HS-5 (cell line): ENCODE measurements at places on chromosomes 11 and 22.

GRCh38 chr11:68470304-68470811 is 9.8 kb downstream of the PPP6R3 start:
- DNase-seq = no peak

DNA sequence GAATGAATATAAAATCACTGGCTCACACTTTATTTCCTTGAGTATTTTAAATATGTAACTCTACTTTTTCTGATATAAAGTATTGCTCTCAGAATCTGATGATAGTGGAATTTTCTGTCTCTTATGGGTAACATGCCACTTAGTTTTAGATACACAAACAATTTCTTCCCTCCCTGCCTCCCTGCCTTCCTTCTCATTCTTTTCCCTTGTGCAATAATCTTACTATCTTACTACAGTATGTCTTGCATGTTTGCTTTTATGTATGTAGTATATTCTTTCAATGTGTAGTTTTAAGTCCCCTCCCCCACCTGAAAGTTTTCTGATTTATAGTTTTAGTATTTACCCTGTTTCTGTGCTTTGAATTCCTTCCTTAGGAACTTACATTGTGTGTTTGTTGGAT is 48.4 kb downstream of the INSC start:
- no peak for DNase-seq

DNA sequence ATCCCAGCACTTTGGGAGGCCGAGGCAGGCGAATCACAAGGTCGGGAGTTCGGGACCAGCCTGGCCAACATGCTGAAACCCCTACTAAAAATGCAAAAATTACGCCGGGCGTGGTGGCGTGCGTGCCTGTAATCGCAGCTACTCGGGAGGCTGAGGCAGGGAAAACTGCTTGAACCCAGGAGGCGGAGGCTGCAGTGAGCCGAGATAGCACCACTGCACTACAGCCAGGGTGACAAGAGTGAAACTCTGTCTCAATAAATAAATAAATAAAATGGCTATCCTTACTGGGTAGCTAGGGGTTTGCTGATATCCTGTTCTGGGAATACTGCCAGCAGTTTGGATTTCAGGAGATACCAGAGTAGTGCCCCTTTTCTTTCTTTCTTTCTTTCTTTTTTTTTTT is 2.4 kb upstream of the RBM14 start:
- DNase-seq = no peak

DNA sequence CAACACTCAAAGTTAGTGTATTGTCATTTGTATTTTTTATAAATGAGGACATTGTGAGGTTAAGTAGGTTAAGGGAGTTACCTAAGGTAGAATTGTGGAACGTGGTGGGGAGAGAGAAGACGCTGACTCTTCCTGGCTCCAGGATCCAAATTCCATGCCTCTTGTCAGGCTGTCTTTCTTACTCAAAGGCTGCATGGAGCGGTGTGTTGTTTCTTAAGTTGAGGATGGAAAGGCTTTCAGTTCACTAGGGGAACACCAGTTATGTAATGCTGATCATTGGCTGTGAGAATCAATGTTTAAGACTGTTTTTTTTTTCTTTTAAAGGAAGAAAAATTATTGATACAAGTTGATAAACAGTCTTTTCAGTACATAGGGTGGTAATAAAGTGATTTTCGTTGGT is 2.9 kb downstream of the UBE2L3 start:
- no peak for DNase-seq

DNA sequence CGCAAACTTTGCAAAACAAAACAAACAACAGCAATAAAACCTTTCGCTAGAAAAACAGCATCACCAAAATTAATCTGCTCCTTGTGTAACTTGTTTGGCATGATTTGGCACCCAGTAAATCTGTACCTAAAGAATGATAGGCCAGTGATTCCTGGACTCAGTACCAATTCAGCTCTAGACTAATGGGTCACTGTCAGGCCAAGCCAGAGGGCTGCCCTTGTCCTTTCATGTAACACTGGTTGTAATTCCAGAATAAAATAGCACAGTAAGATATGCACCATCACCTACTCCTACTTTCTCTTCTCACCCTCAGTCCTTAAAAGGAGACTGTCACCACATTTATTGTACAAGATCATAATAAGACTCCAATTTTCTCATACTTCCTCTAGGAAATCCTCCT is 341.6 kb upstream of the PITPNB start:
- no peak for DNase-seq

DNA sequence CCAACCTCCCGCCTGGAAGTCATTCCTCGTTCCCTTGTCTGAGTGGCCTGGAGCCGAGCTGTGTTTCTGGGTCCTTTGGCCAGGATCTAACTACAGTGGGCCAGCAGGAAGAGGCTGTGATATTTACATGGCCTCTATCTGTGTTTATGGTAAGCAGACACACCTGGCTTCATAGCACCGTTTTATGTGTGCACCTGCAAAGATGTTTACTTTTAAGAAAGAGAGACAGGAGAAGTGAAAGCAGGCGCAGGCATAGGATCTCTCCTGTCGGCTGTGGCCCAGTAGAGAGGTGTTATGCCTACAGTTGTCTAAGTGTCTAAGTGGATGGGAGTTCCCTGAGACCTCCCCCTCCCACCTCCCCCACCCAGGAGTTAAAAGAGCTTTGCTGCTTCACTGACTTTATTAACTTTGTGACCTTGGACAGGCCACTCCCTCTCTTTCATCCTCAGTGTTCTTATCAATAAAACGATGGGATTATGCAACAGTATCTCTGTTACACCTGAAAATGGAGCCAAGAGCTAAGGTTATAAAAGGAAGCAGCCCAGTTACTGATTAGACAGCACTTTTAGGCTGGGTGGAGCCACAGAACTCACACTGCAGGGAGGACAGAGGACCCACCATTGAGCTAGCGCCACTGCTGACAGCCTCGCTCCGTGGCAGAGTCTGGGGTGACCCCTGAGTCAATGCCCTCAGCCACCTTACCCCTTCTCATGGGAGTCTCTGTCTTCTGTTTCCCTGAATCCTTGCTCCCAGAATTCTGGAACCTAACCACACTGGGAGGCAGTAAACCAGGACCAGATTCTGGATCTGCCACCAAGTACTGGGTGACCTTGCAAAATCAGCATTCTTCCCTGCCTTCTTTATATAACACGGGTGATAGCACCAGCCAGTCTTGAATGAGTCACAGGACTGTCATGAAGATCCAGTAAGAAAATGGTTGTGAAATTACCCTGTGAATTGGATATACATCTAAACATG is 22.0 kb downstream of the ST14 start:
- peak; percentile 24 for DNase-seq

GRCh38 chr11:33906484-33907186 is 14.8 kb upstream of the LMO2 start:
- DNase-seq = no peak

- no peak for DNase-seq
These were observed 96.0 kb downstream of the EXT2 start for GRCh38 chr11:44191322-44192016.

DNA sequence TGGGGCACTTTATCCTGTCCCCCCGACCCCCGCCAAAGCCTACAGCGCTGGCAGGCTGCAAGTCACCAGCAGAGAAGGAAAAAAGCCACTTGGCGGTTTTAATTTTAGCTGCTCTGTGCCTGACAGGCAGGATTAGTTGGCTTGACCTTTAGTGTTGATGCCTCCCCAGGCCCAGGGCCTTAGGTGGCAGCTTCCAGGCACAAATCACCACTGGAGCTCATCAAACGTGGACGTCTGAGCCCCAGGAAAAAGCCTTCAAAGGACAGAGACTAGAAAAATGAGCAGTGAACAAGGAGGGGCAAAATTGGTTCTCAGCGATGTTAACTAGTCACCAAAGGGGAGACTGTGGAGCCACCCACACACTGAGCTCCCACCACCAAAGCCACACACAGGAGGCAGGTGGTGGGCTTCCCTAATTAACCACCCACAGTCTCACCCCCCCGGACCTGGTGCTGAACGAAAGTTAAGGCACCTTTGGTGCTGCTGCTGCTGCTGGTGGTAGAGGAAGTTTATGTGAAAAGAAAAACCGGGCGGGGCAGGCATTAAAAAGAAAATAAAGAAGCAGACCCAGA is 4.4 kb upstream of the PYGM start:
- DNase-seq = no peak

GRCh38 chr11:67300756-67301312 is 2.5 kb upstream of the SSH3 start:
- DNase-seq = no peak

DNA sequence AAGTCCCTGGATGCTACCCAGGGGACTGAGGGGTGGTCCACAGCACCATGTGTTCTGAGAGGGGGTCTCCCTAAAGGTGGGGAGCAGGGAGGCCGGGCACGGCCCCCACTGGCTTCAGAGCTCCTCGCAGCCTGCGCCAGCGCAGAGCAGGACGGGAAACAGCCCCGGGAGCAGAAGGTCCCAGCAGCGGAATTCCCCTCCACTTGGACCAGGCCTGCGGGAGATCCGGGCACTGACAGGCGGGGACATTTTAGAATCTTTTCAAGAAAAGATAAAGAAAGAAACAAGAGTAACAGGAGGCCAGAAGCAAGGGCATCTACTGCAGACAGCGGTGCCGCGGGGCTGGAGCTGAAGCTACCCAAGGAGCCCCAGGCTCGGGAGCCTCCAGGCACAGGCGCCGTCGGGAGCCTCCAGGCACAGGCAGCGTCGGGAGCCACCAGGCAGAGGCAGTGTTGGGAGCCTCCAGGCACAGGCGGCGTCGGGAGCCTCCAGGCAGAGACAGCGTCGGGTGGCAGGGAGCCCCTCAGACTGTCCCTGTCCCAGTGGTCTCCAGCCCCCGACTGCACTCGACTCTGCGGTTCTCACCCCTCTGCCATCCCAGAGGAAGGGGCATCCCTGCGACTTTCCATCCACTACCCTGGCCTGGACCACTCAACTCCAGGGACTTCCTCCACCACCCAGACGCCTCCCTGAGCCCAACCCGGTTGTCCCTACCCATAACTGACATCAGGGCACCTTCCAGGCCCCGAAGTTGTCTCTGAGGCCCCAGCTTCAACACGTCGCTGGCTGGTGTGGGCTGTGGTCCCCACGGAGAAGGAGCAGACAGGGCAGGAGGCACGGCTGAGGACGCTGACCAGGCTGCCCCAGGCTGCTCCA is 211.1 kb downstream of the BRD1 start:
- no peak for DNase-seq

DNA sequence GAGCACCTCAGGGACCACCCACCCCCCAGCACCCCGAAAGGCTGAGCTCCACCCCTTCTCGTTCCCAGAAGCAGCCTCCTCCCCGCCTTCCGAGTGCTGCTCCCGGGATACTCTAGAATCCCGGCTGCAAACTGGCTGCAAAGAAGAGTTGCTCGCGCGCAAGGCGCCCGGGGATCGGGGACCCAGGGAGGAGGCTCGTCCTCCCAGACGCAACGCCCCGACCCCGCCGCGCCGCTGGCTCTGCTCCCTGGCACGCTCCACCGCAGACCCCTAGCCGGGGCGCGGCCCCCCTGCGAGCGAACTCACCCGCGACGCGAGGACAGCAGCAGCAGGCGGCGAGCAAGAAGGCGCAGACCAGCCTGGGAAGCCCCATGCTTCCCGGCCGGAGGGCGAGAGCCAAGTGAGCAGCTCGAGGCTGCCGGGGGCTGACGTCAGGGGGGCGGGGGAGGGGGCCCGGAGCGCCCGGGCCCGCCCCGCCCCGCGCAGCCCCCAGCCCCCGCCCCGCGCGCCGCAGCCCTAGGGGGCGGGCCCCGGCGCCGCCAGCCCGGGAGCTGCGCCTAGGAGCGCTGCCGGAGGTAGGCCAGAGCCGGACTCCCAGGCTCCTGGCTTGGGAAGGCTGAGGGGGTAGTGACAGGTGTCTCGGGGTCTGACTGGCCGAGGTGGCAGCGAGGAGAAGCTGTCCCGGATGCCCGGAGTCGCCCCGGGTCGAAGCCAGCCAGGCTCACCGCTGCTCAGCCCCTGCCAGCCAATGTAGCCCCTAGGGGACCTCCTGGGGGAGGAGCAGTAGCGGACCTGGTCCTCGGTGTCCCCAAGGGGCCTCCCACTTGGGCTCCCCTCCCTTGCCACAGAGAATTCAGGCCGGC is at the start of gene MCAM:
MCAM (minus strand) TSS at position 402 of the 863 bp plus-strand sequence; CDS start at position 373, 29 bp downstream.
- no peak for DNase-seq

DNA sequence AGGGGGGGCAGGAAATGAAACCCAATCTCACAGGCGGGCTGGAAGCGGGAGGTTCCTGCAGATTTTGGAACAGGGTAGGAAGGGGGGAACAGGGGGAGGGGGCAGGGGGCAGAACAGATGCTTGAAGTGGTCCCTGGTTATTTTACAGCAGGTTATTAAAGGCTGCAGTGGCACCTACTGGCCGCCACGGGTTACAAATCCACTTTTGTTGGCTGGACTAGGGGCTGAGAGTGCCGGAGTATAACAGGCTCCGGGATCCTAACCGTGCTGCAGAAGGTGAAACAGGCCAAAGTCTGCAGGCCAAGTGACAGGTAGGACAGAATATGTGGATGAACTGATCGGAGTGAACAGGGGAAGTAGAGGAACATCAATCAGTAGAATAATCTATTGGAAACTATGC is 2.5 kb downstream of the ROBO3 start:
- no peak for DNase-seq

DNA sequence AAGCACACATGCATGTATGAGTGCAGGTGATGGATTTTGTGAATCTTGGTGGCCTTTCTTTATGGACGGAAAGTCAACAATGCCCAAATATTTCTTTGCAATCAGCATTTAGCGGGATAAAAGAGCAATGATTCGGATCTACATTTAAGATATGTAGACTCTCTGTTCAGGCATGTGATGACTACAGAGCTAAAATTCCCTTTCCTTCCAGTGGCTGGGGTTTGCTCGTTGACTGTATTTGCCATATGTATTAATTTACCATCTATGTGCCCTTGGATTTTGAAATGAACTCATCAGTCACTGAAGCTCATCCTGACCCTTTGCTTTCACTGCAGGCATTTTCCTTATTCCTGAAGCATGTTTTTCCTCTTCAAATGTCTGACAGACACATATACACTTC is 13.6 kb downstream of the BLID start:
- no peak for DNase-seq

DNA sequence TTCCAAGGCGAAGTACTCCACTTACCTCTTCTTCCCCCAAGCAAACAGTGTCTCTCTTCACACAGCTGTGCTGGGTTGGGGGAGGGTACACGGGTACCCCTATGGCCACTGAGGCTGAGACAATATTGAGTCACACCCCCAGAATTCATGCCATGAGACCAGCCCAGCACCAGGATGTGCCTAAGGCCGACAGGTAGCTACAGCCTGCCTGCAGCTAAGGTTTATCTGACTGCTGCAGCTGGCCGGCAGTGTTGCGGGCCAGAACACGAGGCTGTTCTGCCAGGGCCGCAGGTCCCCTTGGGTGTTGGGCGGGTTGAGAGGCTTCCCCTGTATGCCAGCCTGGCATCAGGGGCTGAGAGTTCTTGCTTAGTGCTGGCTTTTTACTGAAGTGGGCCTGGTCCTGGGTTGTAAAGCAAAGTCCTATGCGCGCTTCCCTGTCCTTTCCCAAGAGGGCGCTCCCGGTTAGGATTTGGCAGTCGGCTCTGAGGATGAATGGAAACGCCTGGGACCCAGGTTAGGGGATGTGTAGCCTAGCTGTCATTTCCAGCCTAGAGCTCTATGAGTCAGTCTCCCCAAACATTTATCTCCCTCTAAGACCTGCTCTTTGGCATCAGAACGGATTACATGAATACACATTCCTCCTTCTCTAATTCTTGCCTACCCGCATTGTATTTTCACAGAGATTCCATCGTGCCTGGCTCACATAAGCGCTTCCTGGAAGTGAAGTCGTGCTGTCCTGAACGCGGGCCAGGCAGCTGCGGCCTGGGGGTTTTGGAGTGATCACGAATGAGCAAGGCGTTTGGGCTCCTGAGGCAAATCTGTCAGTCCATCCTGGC is 7.1 kb downstream of the USP18 start:
- DNase-seq = peak; percentile 91

- no peak for DNase-seq
These were observed 13.8 kb downstream of the GGT5 start for GRCh38 chr22:24230911-24231656.

GRCh38 chr11:28919194-28919593 is 811.0 kb downstream of the METTL15 start:
- no peak for DNase-seq

- no peak for DNase-seq
These were observed 12.0 kb upstream of the MUC6 start for GRCh38 chr11:1048375-1049070.
